ENCODE measurements at places on chromosomes 3 and 15.

- no peak for DNase-seq
These were observed 89.0 kb upstream of the STRIT1 start for GRCh38 chr3:155382396-155383042.

DNA sequence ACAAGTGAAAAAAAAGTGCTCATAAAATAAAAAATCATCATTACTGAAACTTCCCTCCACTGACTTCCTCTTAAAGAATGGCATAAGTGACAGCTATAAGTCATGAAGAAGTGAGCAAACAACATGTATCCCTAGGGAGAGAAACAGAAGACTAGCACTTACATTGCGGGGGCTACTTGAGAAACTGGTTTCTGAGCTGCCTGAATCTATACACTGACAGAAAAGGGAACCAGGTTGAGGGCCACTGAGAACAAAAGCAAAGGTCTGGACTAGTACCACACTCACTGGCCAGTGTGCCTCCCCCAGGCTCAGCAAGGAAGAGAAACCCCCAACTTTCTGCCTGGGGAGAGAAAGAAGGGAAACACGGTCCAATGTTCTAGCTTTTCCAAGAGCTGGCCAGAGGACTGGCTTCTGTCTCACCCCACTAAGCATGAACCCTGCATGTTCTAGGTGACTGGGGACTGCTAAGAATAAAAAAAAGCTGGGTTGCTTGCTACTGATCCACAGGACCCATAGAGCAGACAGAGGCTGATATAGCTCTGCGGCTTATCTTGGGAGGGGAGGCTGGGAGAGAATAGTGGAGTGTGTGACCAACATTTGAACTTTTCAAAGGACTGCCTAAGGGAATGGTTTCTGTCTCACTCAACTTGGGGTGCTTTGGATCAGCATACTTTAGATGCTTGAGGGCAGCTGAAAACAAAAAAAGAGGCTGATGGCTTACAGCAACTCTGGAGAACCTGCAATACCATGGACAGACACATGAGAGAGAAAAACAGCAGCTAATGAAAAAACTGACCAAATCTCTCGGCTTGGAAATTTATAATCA, 8.1 kb downstream of the RAD18 start:
- no peak for DNase-seq

DNA sequence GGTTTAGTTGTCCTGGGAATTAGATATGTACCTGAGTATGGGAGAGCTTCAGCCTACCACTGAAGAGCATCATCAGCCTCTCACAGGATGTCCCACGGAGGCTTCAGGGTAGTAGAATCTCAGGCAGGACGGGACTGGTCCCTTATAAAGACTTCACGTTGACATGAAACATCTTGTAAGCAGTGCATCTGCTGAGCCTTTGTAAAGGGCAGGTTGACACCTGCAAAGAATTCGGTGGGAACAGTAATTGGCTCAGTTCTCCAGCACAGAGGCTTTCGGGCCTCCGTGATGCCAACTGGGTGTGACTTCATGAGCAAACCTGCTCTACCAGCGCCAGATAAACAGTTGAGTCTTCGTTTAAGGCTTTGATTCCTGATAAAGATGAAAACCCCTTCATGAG, 26.9 kb upstream of the AVEN start:
- no peak for DNase-seq

DNA sequence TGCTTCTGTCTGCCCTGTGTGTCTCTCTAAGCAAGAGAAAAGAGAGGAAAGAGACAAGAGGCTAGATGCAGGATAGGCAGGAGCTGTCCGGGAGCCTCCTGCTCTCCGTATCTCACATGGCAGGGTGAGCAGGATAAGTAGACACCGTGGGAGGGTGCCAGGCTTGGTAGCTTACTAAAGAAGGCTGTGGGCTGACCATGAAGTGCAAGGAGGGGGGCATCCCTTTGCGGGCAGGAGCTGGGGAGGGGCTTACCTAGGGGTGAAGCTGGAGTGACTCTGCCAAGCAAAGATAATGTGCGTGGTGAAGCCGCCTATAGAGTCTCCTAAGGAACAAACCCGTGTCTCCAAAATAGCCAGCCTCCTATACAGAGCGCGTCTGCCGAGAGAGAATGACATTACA, 33.7 kb upstream of the TMC3 start:
- no peak for DNase-seq

DNA sequence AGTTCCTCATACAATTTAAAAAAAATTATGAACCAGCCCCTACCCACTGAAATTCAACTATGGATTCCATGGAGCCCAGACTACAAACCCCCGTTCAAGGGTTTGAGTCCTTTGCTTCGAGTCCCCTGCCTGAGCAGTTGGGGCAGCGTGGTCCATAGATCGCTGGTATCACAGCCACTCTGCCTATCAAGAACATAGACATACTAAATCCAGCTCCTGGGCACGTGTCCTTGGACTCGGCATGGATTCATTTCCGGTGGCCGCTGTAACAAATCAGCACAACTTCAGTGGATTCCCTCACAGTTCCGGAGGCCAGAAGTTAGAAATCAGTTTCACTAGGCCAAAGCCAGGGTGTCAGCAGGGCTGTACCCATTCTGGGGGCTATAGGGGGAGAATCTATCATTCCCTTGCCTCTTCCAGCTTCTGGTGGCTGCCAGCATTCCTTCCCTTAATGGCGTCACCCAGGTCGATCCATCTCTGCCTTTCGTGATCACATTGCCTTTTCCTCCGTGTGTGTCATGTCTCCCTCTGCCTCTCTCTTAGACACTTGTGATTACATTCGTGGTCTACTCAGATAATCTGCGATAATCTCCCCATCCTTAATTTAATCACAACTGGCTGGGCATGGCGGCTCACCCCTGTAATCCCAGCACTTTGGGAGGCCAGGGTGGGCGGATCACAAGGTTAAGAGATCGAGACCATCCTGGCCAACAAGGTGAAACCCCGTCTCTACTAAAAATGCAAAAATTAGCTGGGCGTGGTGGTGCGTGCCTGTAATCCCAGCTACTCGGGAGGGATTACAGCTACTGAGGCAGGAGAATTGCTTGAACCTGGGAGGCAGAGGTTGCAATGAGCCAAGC, 4.6 kb upstream of the TMEM44 start:
- no peak for DNase-seq

DNA sequence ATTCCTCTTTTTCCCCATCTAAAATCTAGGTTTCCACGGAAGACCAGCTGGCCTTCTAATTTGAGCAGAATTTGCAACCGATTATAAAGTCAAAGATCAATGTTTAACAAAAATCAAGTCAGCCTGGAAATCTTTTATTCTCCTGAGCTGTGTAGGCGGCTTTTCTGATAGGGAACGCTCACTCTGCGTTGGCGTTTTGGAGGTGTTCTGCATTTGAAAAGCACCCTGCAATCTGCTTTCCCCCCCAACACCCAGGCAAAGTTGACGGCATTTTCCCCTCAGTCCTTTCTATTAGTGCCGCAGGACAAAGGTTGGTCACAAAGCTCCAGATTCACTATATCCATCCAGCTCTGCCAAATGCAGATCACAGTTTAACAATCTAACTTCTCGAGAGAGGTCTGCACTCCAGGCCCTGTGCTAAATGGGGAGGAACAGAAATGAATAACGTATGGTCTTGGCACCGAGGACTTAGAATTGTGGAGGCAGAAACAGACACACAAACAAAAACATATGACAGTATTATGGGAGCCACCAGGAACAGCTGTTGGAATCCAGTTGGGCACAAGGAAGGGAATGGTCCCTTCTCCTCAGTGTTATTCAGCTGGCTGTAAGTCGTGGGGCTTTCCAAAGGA, 50.4 kb upstream of the LARS2 start:
- DNase-seq, result no peak

- DNase-seq, result no peak
These were observed 28.0 kb downstream of the KLHDC8B start for GRCh38 chr3:49199239-49199899.

GRCh38 chr3:24773798-24774197, 279.1 kb upstream of the THRB start:
- DNase-seq, result no peak

- no peak for DNase-seq
These were observed 80.8 kb upstream of the PEX5L start for GRCh38 chr3:180117381-180118163.

DNA sequence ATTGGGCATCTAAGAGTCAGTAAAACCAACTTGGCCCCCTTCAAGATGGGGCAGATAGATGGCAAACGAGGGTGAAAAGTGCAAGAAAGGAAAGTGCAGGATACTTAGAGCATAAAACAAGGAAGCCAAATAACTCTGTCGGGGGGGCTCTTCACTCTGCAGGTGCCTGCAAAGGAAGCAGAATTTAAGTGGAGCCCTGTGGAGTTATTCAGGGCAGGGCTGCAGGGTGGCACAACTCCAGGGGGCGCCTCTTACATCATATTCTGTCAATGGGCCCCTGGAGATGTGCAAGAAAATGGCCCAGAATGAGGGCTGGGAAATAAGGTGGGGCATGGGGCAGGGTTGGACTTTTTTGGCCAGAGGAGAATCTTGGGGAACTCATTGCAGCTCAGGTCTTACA, 69.7 kb downstream of the CD47 start:
- DNase-seq, result no peak

- DNase-seq, result no peak
These were observed 6.3 kb downstream of the CDIN1 start for GRCh38 chr15:36585774-36586173.

DNA sequence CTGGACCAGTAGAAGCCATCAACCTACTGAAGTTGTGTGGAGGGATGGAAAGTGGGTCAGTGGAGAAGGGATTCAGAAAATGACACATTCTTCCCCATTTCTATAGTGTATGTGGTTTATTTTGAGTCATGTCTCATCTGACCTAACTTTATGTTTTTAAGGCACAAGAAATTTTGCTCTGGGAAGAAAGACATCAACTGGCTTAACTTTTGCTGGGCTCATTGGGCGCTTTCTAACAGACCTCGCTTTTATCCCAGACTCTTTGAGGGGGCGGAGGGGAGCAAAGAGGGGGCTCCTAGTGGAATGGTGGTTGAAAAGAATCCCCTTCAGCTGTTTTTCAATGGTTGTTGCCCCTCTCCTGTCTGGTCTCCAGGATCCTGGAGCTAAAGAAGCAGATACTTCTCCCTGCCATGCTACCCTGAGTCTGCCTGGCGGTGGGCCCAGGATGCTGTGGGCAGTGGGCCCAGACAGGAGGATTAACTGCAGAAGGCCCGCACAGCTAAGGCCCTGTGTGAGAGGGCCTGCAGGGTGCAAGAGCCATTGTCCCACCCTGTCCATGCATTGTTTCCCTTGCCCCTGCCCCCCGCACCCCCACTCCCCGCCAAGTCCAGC, 14.5 kb downstream of the CSRNP1 start:
- DNase-seq, result no peak

DNA sequence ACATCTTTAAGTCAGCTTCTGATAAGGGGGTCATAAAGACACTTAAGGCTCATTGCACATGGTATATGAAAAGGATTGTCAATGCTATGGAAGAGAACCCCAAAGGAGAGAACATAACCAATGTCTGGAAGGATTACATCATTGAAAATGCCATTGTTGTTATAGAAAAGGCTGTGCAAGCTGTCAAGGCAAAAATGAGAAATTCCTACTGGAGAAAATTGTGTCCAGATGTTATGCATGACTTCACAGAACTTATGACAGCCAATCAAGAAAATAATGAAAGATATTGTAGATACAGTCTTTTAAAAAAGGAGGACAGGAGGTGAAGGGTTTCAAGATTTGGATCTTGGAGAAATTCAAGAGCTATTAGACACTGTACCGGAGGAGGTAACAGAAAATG, 96.3 kb upstream of the MBNL1 start:
- no peak for DNase-seq

DNA sequence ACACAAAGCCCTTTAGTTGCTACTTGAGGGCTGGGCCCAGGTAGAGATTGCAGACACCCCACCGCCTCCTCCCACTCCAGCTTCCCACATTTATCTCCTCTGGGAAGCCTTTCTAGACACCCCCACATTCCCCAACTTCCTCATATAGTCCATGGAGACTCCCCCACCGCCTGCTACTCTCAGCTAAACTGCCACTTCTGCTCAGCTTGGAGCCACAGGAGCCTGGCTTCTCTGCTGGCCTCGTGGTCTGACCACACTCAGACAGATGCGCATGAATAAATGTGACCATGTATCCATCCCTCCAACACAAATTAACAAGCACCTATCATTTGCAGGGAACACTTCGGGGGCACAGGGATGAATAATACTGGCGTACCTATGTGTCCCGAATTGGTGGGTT, 10.5 kb upstream of the ACSBG1 start:
- no peak for DNase-seq

DNA sequence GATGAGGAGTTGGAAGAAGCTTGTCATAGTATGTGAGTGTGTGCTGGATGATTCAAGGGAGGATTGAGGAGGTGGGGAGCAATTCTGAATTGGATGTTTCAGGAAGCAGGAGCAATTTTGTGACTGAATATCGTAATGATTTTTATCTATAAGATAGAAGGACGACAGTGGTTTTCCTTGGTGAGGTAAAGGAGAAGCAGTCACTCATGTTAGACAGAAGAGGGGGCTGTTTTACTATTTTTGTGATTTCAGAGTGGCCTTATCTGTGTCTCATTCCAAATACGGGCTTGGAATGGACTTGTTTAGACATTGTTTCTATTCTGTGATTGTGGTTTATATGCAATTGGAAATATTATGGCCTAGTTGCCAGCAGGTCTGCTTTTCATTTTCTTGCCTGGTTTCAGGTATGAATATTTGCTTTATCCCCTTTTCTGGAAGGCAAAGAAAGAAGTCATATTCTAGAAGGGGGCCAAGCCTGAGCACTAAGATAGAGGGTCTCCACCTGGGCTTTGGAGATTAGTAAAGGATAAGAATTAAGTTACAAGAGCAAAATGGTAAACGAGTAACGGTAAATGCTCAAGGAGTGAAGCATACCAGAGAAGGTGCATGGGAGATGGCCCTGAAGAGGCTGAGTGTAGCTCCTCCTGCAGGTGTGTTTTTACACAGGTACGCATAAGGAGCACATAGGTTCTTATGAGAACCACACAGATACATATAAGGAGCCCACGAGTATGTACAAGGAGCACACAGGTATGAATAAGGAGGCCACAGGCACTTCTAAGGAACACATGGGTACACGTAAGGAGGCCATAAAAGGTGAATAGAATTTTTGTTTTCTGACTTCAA, 124.6 kb upstream of the KCNAB1 start:
- DNase-seq, result peak; percentile 26

DNA sequence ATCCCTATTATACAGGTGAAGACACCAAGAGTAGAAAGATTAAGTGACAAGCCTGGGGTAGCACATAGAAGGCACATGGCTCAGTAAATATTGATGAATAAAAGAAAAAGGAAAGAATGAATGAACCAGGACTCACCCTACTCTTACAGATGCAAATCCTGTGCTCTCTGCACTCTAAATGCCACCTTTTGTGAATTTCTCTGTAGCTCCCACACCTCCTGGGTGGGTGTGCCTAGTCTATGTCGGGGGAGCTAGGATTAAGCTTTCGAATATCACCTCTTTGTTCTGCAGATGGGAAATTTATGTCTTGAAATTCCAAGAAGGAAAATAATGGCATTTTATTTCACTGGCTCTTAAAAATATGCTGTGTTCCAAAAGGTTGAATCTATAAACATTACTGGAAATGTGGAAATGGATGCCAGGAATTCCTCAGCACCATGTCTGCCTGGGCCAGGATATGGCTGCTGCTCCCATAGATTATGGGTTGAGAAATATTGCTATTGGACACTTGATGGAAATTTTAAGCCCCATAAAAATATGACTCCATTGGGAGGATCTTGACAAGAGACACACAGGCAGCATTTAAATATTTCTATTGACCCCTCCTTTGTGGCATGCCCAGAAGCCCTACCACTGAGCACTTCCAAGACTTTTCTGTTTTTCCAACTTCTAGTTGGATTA, 43.3 kb downstream of the CCNB2 start:
- no peak for DNase-seq

- DNase-seq, result no peak
These were observed 7.0 kb downstream of the SNAP23 start for GRCh38 chr15:42502477-42502876.
